ENCODE measurements at places on chromosomes 12 and 14. TPM values are rescaled to one million over a fixed set of nuclear protein-coding genes. Genes with fewer than 3 reads are reported as not detected.

GRCh38 chr12:121801595-121802484, 2.0 kb upstream of the SETD1B start:
- no peaks in the 10 kb centered on the region for H3K27me3 ChIP-seq
- H3K36me3 ChIP-seq: peaks cover 40% of the 10 kb centered on the region
- H3K4me3 ChIP-seq: peak overlapping the region; percentile 83
- peak; percentile 60 for DNase-seq

- H3K27me3 ChIP-seq: peaks cover 3% of the 10 kb centered on the region
- no peak for DNase-seq
- no peak overlapping the region for H3K27ac ChIP-seq
- H3K4me1 ChIP-seq: no peaks in the 10 kb centered on the region
These were observed 138.3 kb downstream of the TMEM121 start for GRCh38 chr14:105664691-105665090.

DNA sequence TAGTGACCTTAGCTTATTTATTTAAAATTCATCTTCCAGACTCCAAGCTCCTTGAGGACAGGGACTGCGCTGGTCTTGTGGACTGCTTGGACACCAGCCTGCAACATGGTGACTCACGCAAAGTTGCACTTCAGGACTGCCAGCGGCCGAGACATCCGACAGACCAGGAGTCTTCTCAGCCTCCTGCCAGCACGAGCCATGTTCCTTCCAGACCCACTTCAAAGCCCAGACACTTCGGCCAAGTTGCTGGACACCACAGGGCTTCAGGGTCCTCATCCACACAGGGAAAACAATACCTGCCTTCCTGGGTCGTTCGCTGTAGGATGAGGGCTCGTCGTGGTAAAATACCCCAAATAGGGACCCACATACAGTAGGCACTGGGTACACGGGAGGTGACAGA, 88.7 kb downstream of the BCL11B start:
- peak overlapping the region; percentile 94 for H3K27ac ChIP-seq
- peaks cover 95% of the 10 kb centered on the region for H3K4me1 ChIP-seq
- peak overlapping the region; percentile 68 for H3K4me3 ChIP-seq

DNA sequence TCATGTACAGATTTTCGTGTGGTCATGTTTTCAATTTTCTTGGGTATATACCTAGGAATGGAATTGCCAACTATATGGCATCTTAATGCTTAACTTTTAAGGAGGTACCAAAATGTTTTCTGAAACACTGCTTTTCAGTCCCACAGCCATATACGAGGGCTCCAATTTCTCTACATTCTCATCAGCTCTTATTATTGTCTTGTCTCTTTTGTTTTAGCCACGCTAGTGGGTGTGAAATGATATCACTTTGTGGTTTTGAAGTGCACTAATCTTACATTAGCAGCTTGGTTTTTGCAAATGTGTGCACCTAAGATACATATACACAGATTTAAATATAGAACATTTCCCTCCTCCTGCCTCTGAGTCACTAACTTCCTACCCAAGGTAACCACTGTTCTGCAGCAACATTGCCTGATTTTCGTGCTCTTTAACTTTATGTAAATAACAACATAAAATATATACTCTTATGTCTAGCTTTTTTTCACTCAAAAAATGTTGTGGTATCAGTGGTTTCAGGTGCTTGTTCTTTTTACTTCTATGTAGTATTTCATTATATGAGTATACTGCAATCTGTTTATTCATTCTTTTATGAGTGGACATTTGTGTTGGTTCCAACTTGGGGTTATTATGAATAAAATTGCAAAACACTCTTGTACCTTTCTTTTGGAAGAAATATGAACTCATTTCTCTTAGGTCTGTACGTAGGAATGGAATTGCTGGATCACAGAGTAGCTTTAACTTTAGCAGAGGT, 73.1 kb downstream of the ZFP36L1 start:
- H3K27ac ChIP-seq: peak overlapping the region; percentile 63
- no peaks in the 10 kb centered on the region for H3K27me3 ChIP-seq
- H3K36me3 ChIP-seq: no peaks in the 10 kb centered on the region
- peaks cover 39% of the 10 kb centered on the region for H3K4me1 ChIP-seq
- no peak overlapping the region for H3K4me3 ChIP-seq
- DNase-seq: no peak

- peaks cover 24% of the 10 kb centered on the region for H3K4me1 ChIP-seq
- no peaks in the 10 kb centered on the region for H3K27me3 ChIP-seq
- peaks cover 13% of the 10 kb centered on the region for H3K36me3 ChIP-seq
- H3K27ac ChIP-seq: peak overlapping the region; percentile 82
These were observed 1.1 kb downstream of the MIS18BP1 start for GRCh38 chr14:45251912-45252311.

DNA sequence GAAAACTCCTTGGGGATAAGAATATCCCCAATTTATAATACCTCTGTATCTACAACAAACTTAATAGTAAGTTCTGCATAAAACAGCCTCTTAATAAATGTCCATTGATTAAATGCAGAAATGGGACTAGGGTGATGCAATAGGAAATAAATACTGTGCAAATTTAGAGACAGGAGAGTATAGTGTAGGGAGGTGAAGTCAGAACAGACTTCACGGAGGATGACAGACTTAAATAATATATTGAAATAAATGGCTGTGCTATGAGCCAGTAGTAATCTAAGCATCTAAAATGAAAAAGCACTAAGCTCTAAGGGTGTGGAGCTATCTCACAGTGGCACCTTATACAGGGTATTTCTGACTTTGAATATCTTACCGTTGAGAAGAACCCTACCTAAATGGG, 265.3 kb downstream of the GRIN2B start:
- H3K4me1 ChIP-seq: no peaks in the 10 kb centered on the region
- H3K36me3 ChIP-seq: no peaks in the 10 kb centered on the region
- no peak for DNase-seq
- H3K27me3 ChIP-seq: no peaks in the 10 kb centered on the region
- H3K4me3 ChIP-seq: no peak overlapping the region

GRCh38 chr14:51289169-51289568, 49.1 kb downstream of the TMX1 start:
- H3K27ac ChIP-seq: no peak overlapping the region
- H3K4me1 ChIP-seq: no peaks in the 10 kb centered on the region
- no peak overlapping the region for H3K4me3 ChIP-seq

DNA sequence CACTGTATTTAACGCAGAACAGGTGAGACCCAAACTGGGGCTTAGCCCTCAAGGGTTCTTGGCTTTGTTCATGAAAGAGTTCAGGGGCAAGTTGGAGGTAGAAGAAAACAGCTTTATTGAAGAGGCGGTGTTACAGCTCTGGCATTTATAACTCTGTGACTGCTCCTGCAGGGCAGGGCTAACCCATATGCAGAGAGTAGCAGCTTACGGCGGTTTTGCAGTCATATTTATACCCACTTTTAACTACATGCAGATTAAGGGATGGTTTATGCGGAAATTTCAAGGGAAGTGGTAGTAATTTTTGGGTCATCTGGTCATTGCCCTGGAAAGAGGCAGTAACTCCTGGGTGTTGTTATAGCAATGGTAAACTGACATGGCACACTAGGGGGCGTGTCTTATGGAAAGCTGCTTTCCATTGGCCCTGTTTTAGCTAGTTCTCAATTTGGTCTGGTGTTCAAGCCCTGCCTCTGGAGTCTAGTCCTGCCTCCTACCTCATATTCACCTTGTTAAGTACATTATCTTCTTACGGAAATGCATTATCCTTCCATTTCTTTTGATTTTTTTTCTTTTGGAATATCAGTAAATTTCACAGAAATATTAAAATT, 1.8 kb upstream of the IAPP start:
- H3K36me3 ChIP-seq: no peaks in the 10 kb centered on the region
- H3K27ac ChIP-seq: no peak overlapping the region
- DNase-seq: no peak

GRCh38 chr14:63654936-63655335, 13.3 kb upstream of the WDR89 start:
- peaks cover 18% of the 10 kb centered on the region for H3K4me1 ChIP-seq
- H3K27ac ChIP-seq: no peak overlapping the region
- H3K27me3 ChIP-seq: no peaks in the 10 kb centered on the region
- no peak overlapping the region for H3K4me3 ChIP-seq
- peaks cover 14% of the 10 kb centered on the region for H3K36me3 ChIP-seq
- no peak for DNase-seq

DNA sequence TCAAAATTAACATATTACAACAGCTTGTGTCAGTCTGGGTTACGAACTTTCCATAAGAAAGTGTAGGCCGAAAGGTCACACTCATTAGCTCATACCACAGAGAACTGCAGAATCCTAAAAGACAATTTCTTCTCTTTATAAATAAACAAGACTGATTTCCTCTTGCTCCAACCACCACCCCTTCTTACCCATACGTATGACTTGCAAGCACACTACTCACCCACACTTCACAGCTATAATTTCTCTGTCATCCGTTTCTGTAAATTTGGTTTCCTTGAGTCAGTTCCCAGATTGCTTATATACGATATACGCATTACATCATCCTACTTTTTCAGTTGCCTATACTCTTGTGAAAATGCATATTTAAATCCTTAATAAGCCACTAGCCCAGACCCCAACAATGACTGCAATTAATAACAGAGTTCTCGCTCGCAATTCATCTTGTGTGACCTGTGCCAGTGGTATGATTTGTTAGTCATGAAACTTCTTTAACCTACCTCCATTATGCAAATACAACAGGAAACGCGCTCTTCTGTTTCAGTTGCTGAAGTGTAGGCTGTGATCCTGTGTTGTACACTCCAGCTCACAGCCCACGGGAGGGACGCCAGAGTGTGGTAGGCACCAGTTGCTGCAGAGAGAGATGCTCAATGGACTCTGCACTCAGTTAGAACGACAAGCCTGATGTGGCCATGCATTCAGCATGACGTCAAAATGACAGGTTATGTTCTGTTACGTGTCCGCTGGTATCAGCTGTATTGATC, 417.6 kb downstream of the PDZRN4 start:
- no peaks in the 10 kb centered on the region for H3K36me3 ChIP-seq
- no peak for DNase-seq
- H3K27me3 ChIP-seq: no peaks in the 10 kb centered on the region
- no peak overlapping the region for H3K27ac ChIP-seq

DNA sequence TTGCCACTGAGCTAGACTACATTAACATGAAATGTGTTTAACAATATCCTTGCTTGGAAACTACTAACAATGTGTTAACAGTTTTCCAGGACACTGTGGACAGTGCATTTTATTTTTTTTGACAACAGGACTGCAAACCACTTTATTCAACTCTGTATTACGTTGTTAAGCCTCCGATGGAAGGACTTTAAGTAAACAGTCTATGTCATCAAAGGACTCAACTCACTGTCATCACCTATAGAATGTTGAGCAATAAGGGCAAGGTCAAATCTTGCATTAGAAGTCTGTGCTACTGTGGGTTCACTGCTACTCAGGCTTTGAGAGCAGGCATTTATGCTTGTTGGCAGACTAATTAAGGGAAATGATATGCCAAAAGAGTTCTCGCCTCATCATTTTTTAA, 483.7 kb downstream of the FLRT2 start:
- DNase-seq: no peak
- no peaks in the 10 kb centered on the region for H3K27me3 ChIP-seq
- no peak overlapping the region for H3K27ac ChIP-seq
- H3K4me1 ChIP-seq: no peaks in the 10 kb centered on the region
- H3K36me3 ChIP-seq: no peaks in the 10 kb centered on the region
- no peak overlapping the region for H3K4me3 ChIP-seq

GRCh38 chr14:63296060-63296563, 22.6 kb downstream of the GPHB5 start:
- H3K36me3 ChIP-seq: no peaks in the 10 kb centered on the region
- H3K27ac ChIP-seq: peak overlapping the region; percentile 10
- DNase-seq: peak; percentile 25
- H3K4me3 ChIP-seq: no peak overlapping the region
- peaks cover 14% of the 10 kb centered on the region for H3K4me1 ChIP-seq

DNA sequence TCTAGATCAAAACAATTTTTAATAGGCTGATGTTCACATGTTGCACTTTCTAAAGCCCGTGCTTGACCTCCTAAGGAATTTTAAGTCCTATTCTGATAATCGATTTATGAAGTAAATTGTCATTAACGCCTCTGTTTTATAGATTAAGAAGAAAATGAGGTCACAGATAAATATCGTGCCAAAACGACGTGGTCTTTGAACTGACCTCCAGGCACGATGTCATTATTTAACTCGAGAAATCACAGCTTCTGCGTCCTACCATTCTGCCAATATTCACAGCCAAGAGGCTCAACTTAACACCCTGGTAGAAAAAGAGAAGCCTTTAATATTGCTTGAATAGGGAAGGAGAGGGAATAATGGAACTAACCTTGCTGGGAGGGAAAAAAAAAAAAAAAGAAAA, 888 bp upstream of the EEA1 start:
- H3K4me1 ChIP-seq: peaks cover 28% of the 10 kb centered on the region
- peaks cover 2% of the 10 kb centered on the region for H3K36me3 ChIP-seq
- H3K27me3 ChIP-seq: no peaks in the 10 kb centered on the region
- no peak for DNase-seq
- H3K4me3 ChIP-seq: peak overlapping the region; percentile 80

GRCh38 chr12:79294590-79294989, 396.2 kb downstream of the PAWR start:
- no peak overlapping the region for H3K4me3 ChIP-seq
- no peaks in the 10 kb centered on the region for H3K27me3 ChIP-seq
- DNase-seq: no peak

Gene KCNMB4
- 1.3 TPM for total RNA-seq

Gene KRT75
- not detected for total RNA-seq

Gene C12orf54
- not detected for total RNA-seq

Gene SALL2
- total RNA-seq: 3.5 TPM

Gene RPL10L
- total RNA-seq: not detected

Gene RAB15
- total RNA-seq: 2.3 TPM
